Fibroblast of skin of left quadriceps (primary cell): ENCODE measurements at places on chromosomes 5 and 9.
A peak's percentile ranks its signal among the peaks of the same experiment; 100 is the strongest.

GRCh38 chr5:87347272-87347671 lies 65.5 kb downstream of the CCNH start:
- DNase-seq = peak; percentile 30

- DNase-seq = no peak
Measured at GRCh38 chr5:675111-675870, 17.9 kb downstream of the TPPP start.

DNA sequence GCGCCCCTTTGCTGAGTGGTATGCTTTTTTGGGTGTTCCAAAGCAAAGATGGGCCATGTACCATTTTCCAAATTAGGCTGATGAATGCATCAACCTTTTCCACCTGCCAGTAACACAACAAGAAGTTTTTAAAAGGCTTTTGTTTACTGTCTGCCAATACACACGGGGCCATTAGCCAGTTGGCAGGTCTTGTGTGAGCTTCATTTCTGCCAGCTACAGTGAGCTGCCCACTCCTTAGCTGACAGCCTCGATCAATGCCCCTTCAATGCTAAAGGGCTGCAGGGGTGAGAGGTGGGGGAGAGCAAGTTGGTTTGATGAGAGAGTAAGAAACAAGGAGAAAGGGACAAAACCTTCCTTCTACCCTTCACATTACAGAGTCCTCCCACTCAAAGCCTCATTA lies 128.7 kb downstream of the C5orf15 start:
- no peak for DNase-seq

- no peak for DNase-seq
Measured at GRCh38 chr5:150092159-150092787, 5.9 kb upstream of the CSF1R start.

- no peak for DNase-seq
Measured at GRCh38 chr5:160231783-160232342, 2.6 kb downstream of the FABP6 start.

- no peak for DNase-seq
Measured at GRCh38 chr9:106035806-106036205, 341.5 kb downstream of the TMEM38B start.

DNA sequence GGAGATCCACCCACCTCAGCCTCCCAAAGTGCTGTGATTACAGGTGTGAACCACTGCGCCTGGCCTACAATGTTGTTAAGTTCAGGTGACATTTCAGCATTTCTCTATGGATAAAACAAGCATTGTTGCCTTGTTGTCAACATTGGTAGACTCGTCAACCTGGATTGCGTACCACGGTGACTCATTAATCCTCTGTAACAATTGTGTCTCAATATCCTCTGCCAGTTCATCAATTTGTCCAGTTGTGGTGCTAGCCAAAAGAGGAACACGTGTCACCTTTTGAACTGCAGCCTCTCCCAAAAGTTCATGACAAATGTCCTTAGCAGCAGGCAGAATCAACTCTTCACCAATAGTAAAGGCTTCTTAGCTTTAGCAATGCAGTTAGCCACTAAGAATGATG lies 46.3 kb upstream of the LARP1 start:
- no peak for DNase-seq

DNA sequence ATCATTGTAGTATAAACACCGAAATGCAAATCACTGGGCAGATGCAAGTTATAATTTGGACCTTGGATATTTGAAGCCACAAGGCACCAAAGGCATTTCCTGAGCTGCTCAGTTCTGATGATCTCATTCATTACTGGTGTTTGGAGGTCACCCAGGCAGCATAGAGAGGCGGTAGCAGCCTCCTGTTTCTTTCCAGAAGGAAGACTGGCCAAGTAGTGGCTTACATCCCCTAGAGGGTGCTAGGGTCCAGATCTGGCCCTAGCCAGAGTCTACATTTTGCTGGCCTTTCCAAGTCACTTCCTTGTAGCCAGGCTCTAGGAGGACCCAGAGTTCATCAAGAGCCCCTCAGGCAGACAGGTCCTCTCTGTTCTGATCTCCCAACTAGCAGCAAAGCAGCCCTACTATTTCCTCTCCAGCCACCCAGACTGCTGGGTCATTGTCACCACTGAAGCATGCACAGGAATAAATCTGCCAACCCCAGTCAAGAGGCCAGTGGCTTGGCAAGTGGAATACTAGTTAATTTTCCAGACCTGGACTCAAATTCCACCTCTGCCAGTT lies 33.4 kb upstream of the TTC1 start:
- peak; percentile 88 for DNase-seq

GRCh38 chr5:140260089-140260656 lies 42.7 kb downstream of the PFDN1 start:
- DNase-seq = no peak

GRCh38 chr9:113943112-113944009 lies 67.3 kb downstream of the ZNF618 start:
- no peak for DNase-seq

DNA sequence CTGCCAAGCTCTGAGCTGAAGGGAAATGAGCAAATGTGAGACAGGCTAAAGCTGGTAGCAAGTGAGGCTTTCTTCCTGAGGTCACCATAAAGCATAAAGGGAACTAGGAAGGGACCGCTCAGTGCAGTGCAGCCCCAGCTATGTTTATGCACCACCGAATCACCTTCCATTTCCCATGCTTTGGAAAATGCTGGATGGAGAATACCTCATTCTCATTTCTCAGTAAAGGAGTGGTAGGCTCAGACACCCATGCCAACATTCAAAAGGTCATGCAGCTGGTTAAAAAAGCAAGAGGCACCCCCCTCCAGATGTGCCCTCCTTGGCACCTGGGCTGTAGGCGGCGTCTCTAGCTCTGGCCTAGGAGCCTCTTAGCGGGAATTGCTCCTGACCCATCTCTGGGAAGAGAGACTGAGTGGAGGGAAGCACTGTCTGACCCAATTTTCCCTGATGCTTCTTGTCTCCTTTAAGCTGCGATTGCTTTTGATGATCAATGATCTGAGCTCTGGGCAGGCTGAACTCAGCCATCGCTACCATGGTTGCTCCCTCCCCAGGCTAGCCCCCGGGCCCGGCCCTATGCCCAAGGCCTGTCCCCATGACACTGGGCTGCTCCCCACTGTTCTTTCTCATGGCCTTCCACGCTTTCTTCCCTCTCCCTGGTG lies 58.7 kb downstream of the ZNF354C start:
- no peak for DNase-seq

DNA sequence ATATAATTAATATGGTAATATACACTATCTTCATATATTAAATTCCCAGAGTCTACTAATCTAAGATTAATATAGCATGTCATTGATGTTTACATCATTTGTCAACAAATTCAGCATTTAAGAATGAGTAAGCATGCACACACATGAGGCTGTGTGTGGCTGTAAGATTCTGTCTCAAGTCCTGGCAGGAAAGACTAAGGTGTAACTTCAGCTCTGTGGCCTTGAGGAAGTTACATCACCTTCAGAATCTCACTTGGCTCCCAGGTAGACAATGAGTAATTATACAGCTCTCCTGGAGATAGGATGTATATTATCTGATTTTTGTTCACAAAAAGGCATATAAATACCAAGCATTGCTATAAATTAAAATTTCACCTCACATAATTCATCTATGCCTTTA lies 119.4 kb upstream of the IQGAP2 start:
- DNase-seq = no peak

GRCh38 chr9:93945400-93946337 lies 9.5 kb downstream of the BARX1 start:
- no peak for DNase-seq

DNA sequence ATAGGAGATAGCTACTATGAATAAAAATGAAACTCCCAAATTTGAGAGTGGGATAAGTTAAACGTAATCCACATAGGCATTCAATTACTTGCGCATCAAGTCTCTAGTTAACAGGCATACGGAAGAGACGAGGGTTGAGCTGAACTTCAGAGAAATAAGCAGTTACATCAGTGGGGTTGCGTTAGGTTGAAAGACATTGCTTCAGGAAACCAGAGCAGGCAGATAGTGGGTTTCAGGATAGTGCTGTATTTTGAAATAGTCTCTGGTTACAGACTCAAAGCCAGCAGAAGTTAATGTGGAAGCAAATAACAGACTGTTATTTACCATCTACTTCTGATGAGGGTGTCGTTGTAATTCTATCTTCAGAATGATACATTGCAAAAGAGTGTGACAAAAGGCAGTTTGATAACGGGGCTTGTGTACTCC lies 533.4 kb downstream of the PDE4D start:
- no peak for DNase-seq

DNA sequence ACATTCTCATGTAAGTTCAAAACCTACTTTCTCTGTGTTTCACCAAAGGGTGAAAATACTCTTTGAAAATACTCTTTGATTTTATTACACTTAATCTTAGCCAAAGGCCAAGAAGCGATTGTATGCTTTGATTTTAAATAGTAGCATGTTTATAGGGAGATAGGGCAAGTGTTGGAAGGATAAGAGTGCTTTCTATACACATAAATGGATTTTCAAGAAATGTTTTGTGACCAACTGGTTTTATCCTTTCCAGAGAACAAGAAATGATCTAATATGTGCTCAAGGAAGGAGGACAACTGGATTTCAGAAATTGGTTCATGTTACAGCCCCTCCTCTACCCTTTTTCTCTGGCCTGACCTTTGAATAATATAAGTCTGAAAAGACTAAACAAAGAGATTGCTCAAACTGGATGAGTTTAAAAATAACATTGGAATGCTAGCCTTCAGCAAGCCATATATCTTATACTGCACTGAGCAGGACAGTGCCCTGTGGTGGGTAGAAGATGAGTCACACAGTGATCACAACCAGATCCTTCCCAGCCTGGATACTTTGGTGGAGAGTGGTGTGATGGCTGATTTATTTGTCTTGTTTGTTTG lies 13.1 kb downstream of the PALM2AKAP2 start:
- peak; percentile 91 for DNase-seq

GRCh38 chr5:66209350-66209749 lies 65.2 kb downstream of the SREK1 start:
- no peak for DNase-seq

DNA sequence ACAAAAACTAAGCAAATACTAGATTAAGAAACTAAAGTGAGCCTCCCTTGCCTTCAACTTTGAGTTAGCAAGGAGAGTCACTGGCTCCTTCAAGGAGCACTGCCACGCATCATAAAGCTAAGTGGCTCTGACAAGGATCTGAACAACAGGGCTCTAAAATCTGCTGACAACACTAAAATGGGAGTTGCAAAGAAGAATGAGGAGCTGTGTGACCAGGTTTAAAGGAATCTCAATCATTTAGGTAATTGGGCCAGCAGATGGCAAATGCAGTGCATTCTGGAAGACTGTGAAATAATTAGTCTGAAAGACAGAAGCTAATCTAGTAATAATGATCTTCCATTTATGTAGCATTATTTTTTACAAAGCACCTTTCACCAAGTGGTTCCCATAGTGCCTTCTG lies 297.0 kb upstream of the TAS2R1 start:
- no peak for DNase-seq

GRCh38 chr5:157718519-157718918 lies 12.7 kb upstream of the THG1L start:
- DNase-seq = peak; percentile 58

GRCh38 chr9:135251996-135252760 lies 164.7 kb downstream of the OLFM1 start:
- DNase-seq = no peak

DNA sequence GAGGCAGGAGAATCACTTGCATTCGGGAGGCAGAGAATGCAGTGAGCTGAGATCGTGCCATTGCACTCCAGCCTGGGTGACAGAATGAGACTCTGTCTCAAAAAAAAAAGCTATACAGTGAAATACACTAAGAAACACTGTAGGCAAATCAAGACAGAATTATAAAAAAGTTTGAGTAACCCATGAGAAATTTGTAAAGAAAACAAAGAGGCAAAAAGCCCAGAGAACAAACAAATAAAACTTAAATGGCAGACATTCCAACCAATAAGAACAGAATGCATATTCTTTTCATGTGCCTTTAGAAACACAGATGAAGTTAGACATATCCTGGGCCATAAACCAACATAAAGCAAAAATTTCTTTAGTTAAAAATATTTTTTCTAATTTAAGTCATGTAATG lies 30.6 kb downstream of the ZNF169 start:
- DNase-seq = no peak
